CD8-positive, alpha-beta T cell (primary cell): ENCODE measurements at places on chromosomes 7 and 10.

DNA sequence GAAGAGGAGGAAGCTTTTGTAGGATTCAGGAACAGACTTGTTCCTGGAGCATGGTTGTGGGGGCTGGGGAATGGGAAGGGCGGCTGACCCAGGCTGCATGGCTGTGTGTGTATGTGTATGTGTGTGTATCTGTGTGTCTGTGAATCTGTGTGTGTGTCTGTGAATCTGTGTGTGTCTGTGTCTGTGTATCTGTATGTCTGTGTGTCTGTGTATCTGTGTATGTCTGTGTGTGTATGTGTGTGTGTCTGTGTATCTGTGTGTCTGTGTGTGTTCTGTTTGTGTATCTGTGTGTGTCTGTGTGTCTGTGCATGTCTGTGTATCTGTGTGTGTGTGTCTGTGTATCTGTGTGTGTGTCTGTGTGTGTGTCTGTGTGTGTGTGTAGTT is 6.6 kb upstream of the STX1A start:
- no peak for DNase-seq

DNA sequence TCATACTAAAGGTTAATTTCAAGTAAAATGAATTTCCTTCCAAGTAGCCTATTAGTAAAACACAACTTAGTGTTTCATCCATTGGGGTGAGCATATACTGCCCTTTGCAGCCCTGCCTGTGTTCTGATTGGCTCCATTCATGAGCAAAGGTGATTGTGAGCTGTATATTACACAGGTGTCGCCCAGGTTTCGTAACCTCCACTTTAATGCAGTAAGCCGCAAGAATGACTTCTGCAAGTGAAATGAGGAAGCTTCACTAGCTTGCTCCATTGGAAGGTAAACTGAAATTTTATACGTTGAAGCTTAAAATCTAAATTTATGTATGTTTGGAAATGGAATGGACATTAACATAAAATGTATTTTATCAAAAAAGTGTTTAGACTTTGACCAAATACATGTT is 24.4 kb downstream of the MTURN start:
- no peak for DNase-seq

- no peak for DNase-seq
Measured at GRCh38 chr7:68362745-68363518, 1235.3 kb upstream of the AUTS2 start.

GRCh38 chr10:10967581-10968256 is 50.0 kb upstream of the CELF2 start:
- no peak for DNase-seq

GRCh38 chr10:67306588-67307205 is 380.9 kb downstream of the LRRTM3 start:
- no peak for DNase-seq

DNA sequence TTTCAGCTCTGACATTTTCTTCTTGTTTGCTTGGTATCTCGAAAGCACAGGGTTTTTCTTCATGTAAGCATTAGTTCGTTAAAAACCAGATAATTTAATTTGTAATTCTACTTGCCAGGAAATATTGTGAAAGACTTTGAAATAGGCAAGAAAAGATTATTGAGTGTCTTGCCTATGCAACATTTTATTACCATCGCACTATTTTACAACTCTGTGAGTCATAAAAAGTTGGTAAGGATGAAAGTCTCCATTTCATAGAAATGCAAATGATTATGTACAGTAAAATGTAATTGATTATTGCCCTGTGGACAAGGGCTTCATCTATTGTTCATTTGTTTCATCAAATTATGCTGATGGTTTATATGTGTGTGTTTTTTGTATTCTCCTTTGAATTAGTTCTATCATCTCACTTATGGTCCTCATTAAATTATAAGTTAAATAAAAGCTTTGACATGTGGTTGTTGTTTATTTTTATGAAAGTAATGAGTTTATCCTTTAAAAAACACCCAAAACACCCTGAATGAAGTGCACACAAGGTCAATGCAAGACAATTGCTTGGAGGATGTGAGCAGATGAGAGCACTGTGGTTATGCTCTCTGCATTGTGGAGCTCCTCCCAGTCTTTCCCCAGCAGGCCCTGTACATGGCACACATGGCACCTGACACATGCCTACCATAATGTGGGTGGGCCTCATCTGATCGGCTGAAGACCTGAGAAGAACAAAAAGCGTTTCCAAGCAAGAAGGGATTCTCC is 230.8 kb downstream of the CXCL12 start:
- no peak for DNase-seq

- DNase-seq, result no peak
Measured at GRCh38 chr7:95925236-95925635, 152.9 kb downstream of the DYNC1I1 start.
